ENCODE measurements at places on chromosomes 5 and 9.

GRCh38 chr5:55966284-55966683 lies 28.5 kb downstream of the IL6ST start:
- DNase-seq, result no peak

- no peak for DNase-seq
Observed at GRCh38 chr9:101352892-101353463, 31.8 kb downstream of the BAAT start.

GRCh38 chr9:101072259-101072658 lies 43.7 kb downstream of the PLPPR1 start:
- no peak for DNase-seq

- DNase-seq, result peak; percentile 37
Observed at GRCh38 chr5:173451031-173451430, 122.8 kb upstream of the STC2 start.

- DNase-seq, result no peak
Observed at GRCh38 chr5:67206929-67207328, 10.3 kb upstream of the CD180 start.

- no peak for DNase-seq
Observed at GRCh38 chr9:77523891-77524290, 124.2 kb downstream of the GNA14 start.

DNA sequence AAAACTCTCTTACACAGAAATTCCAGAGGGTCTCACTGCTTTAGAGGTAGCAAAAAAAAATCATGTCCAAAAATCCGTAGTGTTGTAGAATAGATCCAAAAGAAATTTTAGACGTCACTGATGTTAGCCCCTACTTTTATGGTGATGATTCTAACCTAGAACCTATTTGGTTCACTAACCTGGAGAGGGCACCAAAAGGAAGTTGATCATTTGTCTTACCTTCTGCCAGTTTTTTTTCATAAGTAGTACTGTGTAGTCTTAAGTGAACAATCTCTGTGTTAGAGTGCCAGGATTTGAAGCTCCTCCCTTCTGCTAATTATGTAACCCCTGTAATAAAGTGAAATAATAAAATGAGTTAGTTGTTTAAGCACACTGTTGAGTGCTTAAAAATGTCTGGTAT lies 215.2 kb downstream of the SMARCA2 start:
- no peak for DNase-seq

DNA sequence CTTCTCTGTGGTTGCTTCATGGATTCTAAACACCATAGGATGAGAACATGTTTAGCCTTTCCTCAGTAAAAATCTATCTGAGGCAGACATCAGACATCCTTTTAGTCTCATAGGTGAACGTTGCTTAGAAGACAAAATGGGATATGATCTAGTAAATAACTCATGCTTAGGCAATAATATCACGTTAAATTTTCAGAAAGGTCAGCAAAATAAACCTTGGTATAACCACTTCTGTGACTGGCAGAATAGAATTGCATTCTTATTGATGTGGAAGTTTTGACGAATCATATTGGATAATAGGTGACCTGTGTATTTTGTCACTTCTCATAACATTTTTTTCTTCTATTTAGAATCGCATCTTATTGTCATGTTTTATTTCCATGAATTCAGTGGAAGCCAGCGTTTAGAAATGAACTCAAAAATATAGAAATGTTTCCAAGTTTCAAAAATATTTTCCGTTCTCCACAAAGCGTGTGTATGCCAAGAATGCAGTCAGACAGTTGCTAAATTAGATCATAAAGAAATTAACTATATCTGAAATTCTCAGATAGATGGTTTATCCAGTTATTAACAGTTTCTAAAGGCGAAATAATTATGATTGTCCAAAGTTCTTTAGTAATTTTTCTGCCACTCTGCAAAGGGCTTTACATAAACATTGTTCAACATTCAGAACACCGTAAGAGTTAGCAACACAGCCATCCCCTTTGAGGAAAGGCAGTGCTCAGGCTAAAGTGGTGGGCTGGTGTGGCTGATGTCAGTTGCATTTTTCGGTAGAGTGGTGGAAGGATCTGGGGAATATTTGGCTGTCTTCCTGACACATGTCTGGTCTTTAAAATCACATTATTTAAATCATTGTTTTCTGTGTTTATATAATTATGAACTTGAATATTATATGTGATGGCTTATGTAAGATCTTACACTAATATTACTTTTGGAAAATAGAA lies 827.2 kb downstream of the MTRR start:
- no peak for DNase-seq

GRCh38 chr9:76374783-76375559 lies 19.3 kb downstream of the RFK start:
- DNase-seq, result peak; percentile 35

Measured in WERI-Rb-1 (cell line).